RKO (cell line): ENCODE measurements at places on chromosomes 13 and 19.

- DNase-seq, result no peak
Measured at GRCh38 chr13:42170029-42170428, 101.9 kb upstream of the AKAP11 start.

DNA sequence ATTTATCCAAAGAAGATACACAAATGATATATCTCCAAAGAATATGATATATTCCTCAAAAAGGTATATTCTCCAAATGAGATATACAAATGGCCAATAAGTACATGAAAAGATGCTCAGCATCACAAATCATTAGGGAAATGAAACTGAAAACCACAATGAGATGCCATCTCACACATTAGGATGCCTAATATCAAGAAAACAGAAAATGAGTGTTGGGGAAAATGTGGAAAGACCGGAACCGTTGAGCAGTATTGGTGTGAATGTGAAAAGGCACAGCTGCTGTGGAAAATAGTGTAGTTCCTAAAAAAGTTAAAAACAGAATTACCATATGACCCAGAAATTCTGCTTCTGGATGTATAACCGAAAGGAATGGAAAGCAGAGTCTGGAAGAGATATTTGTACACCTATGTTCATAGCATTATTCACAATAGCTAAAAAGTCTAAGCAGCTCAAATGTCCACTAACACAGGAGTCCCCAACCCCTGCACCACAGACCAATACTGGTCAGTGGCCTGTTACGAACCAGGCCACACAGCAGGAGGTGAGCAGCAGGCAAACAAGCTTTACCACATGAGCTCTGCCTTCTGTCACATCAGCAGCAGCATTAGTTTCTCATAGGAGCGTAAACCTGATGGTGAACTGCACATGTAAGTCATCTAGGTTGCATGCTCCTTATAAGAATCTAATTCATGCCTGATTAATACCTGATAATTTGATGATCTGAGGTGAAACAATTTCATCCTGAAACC lies 291.9 kb downstream of the PCDH20 start:
- DNase-seq, result no peak

- DNase-seq, result no peak
Measured at GRCh38 chr13:33633701-33634545, 184.0 kb upstream of the RFC3 start.

- DNase-seq, result no peak
Measured at GRCh38 chr13:113367020-113367560, 3.2 kb upstream of the GRTP1 start.

DNA sequence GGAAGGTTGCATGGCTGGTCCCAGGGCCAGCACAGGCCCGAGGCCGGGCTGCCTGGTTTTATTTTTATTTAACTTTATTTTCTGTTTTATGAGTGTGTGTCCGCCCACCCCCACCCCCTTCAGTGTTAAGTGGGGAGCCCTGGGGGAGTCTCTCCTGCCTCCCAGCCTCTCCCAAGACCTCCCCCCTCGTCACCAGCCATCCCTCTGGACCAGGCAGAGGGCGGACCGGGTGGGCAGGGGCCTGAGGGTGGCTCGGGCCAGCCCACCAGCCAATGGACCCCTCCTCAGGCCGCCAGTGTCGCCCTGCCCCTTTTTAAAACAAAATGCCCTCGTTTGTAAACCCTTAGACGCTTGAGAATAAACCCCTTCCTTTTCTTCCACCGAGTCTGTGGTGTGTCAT lies 531 bp upstream of the TGFBR3L start:
- no peak for DNase-seq

- DNase-seq, result no peak
Measured at GRCh38 chr13:46340631-46341111, 46.4 kb downstream of the RUBCNL start.

DNA sequence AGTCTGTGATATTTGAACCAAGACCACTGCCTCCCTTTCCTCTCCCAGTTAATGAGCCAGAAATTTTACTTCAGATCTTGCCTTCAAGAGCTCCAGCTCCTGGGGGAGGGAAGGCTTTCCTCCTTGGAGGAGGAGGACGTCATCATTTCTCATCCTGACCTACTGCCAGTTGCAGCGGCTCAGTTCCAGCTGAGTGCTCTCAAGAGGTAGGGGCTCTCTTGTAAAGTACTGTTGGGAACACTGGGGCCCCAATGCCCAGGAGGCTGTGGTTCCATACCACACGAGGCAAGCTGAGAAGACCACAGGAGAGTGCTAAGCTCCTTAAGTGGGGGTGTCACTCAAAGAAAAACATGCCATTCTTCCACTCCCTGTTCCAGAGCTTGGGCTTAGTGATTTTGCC lies 36.2 kb downstream of the METTL21C start:
- DNase-seq, result no peak

- no peak for DNase-seq
Measured at GRCh38 chr13:26621731-26622401, 64.4 kb downstream of the WASF3 start.
